ENCODE measurements at places on chromosomes 4 and X.

DNA sequence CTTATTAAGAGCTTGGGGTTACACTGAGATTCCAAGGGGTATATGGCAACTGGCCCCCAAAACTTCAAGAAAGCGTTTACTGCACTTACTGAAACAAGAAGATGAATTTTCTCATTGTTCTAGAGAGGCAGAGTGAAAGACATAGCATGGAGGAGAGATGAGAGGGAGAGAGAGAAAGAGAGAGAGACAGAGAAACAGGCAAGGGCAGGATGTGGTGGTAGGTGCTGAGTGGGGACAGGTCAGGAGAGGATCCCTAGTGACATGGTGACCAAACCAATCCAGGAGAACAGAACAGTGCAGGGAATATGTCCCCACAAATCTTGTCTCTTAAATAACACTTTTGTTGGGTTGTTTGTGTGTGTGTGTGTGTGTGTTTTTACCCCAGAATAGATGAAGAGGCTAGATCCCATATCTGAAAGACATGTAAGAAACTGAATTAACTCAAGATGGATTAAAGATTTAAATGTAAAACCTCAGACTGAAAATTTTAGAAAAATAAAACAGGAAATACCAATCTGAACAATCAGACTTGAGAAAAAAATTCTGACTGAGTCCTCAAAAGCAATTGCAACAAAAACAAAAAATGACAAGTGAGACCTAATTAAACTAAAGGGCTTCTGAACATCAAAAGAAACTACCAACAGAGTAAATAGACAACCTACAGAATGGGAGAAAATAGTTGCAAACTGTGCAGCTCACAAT, 202.2 kb downstream of the QDPR start:
- peak; percentile 42 for DNase-seq

- peak; percentile 43 for DNase-seq
Observed at GRCh38 chrX:51802917-51803688, 59.9 kb downstream of the GSPT2 start.

DNA sequence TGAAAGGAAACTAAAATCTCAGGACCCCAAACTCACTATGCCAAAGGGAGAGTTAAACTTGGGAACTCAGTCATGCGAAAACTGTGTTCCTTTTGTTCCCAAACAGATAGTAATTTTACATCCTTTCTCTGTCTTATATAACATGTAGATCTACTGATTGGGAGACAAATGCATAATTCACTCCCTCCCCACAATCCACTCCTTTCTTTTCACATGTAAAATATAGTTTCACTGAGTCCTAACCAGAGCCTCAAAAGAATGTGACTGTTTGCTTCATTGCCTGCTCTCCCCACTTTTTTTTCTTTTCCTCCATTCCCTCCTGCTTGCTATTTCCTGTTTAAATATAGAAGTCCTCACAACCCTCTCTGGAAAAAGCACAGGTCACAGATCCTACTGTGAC, 699.3 kb upstream of the ADGRL3 start:
- DNase-seq = no peak

DNA sequence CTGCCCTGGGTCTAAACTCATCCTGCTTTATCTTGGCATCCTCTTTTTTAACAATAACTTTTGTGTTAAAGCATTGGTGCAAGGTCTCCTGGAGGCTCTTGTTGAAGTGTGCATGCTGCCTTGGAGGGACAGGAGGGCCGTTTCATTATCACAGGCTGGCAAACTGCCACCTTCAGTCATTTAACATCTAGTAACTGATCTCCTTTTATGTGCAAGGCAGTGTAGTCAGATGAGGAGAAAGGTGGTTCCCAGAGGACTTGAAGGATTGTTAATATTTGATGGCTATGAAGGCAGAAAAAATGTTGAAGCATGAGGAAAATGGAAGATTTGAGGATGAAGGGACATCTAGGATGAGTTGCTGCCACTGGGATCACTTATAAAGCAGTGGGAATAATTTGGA, 439.4 kb downstream of the RAPGEF2 start:
- no peak for DNase-seq

GRCh38 chr4:47640911-47641310, 155.8 kb downstream of the ATP10D start:
- peak; percentile 45 for DNase-seq

- DNase-seq = no peak
Observed at GRCh38 chr4:84085986-84086385, 413.1 kb downstream of the NKX6-1 start.

DNA sequence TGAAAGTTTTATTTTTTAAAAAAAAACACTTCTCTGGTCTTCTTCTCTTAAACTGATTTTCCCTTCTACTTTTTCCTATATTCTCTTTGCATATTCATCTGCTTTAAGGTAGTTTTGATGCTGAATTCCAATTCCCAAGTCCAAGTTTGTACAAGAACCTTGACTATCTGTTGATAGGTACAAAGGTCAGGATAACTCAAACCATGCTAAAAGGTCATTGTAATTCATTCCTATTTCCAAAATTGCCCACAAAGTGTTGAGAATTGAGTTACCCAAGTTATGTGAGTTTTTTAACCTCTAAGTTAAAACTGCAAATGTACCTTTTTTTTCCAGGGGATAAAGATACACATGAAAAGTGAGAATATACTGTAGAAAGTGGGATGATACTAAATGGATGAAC, 46.1 kb upstream of the TMEM192 start:
- DNase-seq = no peak

DNA sequence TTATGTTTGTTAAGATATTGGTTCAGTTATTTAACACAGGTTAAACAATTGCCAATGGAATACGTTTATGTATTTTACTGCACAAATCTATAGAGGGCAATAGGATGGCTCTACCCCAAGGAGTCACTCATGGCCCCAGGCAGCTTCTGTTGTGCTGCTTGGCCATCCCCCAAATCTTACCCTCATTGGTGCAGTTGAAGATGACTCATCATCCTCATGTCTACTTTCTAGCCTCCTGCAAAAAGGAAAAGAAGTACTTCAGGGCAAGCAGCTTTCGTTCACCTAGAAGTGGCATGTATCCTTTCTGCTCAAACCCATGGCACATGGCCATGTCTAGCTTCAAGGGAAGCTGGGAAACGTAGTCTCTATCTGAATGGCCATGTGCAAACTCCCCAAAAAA, 14.2 kb downstream of the PHOX2B start:
- DNase-seq = peak; percentile 58

GRCh38 chrX:66203114-66203513, 39.1 kb downstream of the HEPH start:
- DNase-seq = no peak
